ENCODE measurements at places on chromosomes 3 and 15.

GRCh38 chr15:58288592-58288991 is 143.2 kb upstream of the LIPC start:
- no peak for DNase-seq

DNA sequence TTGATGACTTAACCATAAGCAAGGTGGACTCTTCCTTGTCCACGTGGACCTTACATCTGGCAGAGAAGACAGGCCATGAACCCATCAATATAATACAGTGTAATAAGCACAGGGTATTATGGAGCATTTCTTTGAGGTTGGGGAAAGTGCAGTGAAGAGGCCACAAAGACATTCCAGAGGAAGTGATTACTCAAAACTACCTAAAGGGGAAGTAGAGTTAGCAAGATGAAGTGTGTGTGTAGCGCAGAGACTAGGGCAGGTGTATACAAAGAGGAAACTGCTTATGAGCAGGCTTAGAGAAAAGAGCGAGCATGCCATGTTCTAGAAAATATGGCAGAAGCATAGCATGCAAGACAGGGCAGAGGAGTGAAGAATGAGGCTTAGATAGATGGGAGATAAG is 17.9 kb downstream of the CP start:
- no peak for DNase-seq

- DNase-seq, result no peak
Observed at GRCh38 chr15:56077081-56077480, 83.7 kb upstream of the NEDD4 start.

DNA sequence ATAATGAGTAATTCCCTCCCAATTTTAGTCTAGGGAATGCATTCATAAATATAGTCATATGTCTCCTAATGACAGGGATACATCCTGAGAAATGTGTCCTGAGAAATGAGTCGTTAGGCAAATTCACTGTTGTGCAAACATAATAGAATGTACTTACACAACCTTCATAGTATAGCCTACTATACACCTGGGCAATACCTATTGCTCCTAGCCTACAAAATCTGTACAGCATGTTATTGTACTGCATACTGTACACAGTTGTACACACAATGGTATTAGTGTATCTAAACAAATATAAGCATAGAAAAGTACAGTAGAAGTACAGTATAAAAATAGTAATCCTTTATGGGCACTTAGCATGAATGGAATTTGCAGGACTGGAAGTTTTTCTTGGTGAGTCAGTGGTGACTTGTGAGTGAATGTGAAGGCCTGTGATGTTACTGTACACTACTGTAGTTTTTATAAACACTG is 6.6 kb downstream of the DTWD1 start:
- no peak for DNase-seq

- no peak for DNase-seq
Observed at GRCh38 chr3:171285287-171285686, 174.9 kb downstream of the TNIK start.

- no peak for DNase-seq
Observed at GRCh38 chr3:126340596-126340942, 16.6 kb downstream of the KLF15 start.

DNA sequence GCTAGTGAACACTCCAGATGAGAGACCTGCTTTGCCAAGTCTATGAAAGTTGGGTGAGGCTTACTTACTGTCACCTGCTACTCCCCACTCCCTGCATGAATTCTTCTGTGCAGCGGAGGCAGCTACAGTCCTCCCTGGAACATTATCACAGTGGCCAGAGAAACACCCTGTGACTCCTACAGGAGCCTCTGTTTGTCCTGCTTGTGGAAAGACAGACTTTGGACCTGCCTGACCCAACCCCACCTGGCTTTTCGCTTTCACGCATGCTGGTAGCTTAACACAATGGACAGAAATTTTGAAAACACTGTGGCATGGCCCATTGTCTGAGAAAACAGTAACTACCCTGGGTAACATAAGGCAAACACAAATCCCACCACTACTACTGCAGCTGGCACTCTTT is 1565.5 kb upstream of the CADM2 start:
- no peak for DNase-seq
